ENCODE measurements at places on chromosomes 16 and 17.
A peak's percentile ranks its signal among the peaks of the same experiment; 100 is the strongest.

GRCh38 chr17:31200287-31200686 lies 96.8 kb downstream of the OMG start:
- no peak for DNase-seq

DNA sequence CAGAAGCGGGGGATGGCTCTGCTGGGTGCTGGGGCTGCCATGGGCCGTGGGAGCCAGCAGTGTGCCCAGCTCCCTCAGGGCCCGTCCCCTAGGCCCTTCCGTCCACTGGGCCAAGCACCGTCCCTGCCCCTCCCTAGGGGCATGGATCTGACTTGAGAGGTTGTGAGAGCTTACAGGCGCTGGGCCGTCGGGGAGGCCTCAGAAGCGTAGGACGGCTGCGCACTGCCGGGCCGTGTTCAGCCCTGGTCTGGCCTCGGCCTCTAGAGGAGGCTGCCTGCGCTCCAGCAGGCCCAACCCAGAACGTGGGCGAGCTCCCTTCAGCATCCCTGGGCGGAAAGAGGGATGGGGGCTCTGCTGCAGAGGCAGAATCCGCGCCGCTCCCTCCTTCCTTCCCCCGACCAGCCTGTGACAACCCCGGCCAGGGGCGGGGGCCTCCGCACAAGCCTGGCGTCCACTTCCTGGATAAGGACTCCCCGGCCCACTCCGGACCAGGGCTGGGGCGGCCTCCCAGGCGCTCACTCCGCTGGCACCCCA lies 685 bp upstream of the MPG start:
- peak; percentile 12 for DNase-seq

GRCh38 chr16:68147444-68147843 lies 62.3 kb downstream of the NFATC3 start:
- DNase-seq = no peak

DNA sequence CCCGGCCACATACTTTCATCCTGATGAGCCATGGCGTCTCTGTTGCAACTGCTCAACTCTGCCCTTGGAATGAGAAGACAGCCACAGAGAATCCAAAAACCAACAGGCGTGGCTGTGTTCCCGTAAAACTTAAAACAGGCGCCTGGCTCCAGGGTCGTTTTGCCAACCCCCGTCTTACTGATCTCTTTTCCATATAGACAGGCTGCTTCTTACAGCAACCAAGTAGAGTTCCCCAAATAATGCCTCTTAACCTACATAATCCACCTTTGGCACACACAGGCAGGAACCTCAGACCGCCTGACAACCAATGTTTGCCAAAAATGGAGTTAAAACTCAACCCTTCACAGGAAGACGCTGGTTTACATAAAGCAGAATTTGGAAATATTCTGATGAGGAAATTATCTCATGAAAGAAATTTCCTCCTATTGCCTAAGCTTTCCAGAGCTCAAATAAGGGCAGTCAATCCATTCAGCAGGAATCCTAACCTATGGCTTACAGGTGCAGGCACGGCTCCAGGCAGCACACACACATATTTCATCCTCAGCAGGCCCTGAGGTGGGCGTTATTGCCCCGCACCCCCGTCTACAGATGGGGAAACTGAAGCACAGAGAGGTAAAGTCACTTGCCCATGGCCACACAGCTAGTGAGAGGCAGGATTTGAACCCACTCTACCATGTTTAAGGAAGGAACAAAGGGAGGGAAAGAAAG lies 35.8 kb downstream of the LITAF start:
- DNase-seq = no peak

DNA sequence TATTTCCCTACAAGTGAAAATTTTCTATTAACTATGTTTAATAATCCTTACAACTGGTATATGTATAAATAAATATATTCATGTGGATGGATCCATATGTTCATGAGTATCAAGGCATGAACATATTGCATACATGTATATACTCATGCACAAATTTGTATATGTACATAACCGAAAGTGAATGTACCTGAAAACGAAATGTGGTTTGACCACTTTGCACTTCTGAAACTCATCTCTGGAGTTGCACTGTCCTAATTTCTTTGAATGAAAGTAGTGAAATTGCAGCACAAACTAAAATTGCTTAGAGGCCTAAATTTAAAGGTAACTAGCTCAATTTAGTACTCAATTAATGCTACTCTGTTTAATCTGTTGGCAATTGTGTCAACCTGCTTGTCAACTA lies 27.4 kb upstream of the GNAO1 start:
- no peak for DNase-seq

DNA sequence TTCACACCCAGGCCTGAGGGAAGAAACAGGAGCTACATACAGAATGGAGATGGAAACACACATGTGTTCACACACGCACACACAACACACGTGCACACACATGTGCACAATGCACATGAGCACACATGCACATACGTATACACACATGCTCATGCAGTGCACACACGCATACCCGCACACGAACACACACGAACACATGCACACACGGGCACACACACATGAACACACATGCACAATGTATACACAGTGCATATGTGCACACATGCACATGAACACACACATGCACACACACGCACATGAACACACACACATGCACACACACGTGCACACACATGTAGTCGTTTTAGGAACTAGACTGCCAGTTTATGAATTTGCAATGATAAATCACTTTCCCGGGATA lies 49.3 kb upstream of the CDR2 start:
- no peak for DNase-seq

- no peak for DNase-seq
These were observed 24.0 kb upstream of the RHBDL3 start for GRCh38 chr17:32241640-32242039.

DNA sequence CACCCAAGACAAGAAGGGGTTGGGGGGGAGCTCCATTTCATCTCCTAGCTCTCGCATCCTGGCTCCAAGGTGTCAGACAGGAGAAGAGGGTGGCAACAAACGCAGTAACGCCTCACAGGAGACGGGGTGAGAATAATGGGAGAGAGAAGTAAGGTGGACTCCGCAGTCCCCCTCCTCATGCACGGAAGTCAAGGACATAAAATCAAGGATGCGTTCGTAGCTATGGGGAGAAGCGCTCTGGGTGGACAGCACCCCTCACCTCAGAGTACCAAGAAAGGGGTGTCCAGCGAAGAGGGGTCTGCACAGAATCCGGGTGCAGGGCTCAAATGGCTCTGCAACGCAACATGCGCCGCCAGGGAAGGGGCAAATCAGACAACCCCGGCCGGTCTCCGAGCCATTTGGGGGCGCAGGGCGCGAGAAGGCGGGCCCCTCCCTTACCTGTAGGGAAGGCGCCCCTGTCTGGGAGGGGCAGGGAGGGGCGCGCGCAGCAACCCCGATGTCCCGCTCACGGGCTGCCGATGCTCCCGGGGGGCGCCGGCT lies 555 bp downstream of the HDAC5 start:
- peak; percentile 23 for DNase-seq

GRCh38 chr17:83086907-83087787 lies 7.7 kb downstream of the METRNL start:
- no peak for DNase-seq

DNA sequence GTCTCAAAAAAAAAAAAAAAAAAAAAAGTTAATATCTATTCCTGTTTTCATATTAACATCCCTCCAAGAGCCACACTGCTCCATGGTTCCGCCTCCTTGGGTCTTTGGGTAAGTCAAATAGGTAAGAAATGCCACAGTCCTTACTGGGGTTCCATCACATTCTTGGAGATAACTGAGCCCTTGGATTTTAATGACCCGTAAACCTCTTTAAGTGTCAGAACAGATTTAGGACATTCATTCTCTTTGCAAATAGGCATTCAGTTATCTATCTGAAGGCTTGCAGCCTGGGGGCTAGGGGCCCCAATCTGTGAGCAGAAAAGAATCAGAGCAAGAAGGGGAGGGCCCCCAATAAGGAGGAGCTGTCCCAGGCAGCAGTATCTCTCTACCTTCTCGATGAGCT lies 28.0 kb downstream of the MYH13 start:
- no peak for DNase-seq

GRCh38 chr17:76159157-76159556 lies 18.1 kb upstream of the FOXJ1 start:
- DNase-seq = no peak

DNA sequence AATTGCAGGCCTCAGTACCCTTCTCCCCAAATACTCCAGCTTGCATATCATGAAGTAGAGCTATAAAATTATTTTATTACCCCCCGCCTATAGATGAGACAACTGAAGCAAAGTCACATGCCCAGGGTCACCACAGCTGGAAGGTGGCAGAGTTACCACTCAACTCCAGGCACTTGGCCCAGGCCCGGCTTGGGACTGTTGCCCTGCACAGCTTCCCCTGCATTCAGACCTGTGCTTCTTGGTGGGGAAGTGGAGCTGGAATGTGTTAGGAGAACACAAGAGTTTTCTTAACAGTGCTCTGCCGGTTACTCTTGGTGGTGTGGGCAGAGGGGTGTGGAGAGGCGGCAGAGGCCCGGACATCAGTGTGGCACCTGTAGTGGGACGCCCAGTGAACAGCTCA lies 149.3 kb downstream of the SOCS1 start:
- DNase-seq = no peak

- no peak for DNase-seq
These were observed at the start of gene RAC3 for GRCh38 chr17:82031303-82031884. Gene RAC3, plus strand, starts transcription at chr17:82031678. Its CDS starts 84 bp downstream, at chr17:82031762.

DNA sequence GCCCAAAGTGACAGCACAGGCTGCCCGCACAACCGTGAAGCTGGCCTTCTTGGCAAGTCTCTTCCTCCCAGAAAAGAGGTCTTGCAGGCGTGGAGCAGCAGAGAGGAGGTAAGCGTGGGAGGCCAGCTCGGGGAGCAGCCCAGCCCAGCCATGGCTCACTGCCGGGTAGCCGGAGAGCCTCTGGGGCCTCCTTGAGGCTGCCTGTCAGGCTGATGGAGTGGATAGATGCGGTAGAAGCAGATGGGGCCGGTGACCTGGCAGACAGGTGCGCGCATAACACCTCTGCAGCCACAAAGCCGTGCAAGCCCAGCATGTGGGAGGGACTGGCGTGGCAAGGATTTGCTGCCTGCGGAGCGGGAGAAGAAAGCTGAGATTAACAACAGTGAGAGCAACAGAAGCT lies 17.1 kb upstream of the DOK4 start:
- no peak for DNase-seq

DNA sequence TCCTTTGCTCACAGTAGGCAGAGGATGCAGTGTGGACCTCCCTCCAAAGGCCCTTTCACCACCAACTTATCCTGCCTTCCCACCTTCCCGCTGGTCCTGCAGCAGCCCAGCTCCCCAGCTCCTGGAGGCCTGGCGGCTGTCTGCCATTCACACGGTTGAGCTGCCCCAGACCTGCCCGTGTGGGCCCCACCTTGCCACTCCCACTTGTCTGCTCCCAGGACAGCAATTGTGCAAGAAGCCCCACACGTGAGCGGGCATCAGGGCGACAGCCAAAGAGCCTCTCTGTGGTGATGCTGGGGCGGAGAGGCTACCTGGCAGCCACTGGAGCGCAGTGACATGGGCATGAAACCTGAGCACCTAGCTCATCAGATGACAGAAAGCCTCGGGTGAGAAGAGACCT lies 248.6 kb upstream of the MAF start:
- no peak for DNase-seq

DNA sequence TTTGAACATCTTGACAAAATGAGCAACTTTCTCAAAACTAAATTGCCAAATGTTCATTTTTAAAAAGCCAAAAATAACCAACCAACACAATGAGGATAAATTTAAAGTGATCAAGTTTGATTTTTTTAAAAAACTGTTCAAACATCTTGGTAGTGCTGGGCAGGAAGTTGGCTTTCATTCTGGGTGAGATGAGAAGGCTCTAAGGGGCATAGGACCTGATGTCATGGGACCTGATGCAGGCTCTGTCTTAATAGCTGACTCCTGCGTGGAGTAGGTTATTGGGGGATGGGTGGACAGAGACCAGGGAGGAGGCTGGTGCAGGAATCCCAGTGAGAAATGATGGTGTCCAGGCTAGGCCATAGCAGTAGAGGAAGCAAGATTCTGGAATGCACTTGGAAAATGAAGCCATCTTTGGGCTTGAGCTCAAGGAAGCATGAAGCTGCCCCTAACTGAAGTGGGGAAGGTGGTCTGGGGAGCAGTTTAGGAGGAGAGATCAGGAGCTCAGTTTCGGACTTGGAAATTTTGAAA lies 20.4 kb downstream of the NLRC5 start:
- no peak for DNase-seq

DNA sequence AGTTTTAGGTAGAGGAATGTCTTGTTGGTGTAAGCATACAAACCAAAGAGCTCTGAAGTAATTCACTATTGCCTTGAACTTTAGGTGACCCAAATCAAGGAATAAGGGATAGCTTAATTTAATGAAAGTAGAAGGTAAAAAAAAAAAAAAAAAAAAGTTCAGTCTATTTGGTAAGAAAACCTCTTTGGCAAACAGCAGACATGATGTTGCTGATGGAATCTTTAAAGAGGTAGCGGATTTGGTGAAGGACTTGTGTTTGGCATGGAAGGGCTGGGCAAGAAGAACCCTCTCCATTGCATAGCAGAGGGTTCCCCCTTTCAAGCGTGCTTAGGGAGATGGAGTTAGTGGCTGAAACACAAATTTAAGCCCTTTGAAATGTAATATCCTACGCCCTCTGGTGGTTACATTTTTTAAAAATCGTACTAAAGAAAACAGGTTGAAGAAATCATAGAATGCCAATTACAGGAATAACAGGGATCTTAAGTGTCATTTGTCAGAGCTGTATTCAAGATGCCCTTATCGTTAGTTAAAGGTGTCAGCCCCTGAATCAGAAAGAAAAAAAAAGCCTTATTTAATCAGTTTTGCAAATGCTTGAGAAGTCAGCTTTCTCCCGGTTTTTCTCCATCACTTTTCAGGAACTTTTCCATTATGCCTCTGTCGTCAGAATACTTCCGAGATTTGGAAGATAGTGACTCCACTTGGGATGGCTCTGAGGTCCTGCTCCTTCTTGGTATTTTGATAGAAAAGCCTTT lies 383.1 kb downstream of the KCNJ2 start:
- DNase-seq = no peak

DNA sequence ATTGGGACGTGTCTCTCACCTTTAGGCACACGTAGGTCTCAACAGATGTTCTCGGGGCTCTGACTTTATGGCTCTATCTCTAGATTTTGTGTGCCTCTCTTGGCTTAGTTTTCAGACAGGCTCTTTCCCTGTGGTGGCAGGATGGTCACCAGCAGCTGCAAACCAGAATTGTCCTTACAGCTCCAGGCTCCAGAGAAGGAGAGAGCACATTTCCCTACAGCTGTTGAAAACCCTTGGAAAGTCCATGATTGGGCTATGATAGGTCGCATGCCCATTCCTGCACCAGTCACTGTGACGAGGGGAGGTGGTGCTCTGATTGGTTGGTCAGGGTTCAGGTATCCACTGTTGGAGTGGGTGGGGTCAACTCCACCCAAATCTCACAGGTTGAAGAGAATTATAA lies 41.5 kb downstream of the SHISA9 start:
- DNase-seq = no peak
